ENCODE measurements at places on chromosomes 16 and 17.

DNA sequence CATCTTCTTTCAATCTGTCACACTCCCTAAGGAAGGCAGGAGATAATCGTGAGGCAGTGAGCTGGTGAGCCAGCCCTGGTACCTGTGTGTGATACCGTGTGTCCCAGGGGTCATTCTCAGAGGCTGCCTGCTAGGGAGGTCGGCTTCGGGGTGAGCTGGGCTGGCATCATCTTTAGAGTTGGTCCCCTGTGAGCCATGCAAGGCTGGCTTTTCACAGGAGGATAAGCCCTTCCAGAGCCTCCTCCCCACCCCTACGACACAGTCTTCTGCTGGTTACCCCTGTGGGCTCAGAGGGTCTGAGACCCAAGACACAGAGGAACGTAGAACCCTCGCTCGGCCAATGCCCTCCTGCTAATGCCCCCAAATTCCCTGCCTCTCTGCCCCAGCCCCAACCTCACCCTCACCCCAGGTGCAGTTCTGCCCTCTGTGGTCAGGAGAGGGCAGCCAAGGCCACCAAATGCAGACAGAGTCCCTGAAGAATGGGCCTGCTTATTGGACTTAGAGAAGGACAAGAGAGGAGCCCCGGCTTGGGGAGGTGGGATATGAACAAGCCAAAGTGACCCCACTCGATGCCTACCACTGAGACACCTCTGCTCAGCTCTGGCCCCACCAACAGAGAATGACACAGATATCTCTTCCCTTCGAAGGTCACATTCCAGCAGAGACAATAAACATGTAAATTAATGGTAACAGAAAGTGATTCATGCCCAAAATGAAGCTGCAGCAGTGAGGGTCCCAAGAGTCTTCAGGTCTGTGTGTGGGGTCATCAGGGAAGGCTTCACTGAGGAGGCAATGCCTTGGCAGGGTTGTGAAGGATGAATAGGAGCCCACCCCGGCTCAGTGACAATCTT lies 80.8 kb upstream of the CCL1 start:
- no peak for DNase-seq

GRCh38 chr16:77500286-77500598 lies 65.4 kb upstream of the ADAMTS18 start:
- no peak for DNase-seq

- no peak for DNase-seq
Observed at GRCh38 chr17:17060930-17061329, 18.7 kb downstream of the MPRIP start.

DNA sequence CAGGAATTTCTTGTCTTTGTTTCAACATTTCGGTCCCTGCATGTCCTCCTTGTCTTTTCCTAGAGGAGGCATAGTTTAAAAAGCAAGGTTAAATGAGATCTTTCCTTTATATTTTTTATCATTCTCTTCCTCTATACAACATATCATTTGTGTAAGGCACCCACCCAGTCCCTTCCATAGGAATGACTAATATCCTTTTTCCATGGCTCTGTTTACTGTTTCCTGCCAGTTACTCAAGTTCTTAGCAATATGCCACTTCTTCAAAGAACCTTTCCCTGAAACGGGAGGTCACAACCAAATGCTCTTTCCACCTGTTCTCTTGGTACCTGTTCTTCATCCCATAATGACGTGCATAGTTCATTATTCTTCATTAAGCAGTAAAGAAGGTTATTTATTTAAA lies 1237.1 kb upstream of the GOT2 start:
- DNase-seq = no peak

DNA sequence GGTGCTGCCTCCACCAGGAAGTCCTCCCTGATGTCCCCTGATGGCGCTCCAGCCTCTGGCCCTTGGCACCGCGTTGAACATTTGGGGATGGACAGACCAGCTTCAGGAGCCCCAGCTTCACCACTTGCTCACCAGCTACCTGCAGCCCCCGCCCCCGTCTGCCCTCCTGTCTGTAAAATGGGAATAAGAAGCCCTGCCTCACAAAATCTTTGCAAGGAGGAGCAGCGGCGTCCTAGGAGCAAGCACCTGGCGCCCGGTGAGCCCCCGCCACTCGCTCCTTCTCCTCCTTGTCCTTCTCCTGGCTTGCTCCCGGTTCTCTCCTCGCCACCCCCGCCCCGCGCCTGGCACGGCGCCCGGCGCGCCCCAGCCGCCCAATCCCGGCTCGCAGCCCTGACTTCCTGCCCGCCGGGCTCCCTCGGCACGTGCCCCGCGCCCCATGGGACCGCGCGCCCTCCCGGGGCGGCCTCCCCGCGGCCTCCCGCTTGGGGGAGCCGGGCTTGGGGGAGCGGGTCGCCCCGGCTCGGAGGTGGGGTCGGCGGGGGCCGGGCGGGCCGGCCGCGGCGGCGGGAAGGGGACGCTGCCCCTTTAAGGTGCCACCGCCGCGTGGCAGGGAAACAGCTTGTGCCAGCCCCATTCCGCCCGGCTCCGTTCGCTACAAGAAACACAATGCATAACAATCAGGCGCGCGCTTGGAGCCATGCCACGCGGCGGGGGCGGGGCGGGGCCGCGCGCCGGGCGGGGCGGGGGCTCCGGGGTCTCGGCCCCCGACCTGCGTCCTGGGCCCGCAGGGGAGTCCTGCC lies 9.1 kb upstream of the PPP1R1B start:
- DNase-seq = no peak

DNA sequence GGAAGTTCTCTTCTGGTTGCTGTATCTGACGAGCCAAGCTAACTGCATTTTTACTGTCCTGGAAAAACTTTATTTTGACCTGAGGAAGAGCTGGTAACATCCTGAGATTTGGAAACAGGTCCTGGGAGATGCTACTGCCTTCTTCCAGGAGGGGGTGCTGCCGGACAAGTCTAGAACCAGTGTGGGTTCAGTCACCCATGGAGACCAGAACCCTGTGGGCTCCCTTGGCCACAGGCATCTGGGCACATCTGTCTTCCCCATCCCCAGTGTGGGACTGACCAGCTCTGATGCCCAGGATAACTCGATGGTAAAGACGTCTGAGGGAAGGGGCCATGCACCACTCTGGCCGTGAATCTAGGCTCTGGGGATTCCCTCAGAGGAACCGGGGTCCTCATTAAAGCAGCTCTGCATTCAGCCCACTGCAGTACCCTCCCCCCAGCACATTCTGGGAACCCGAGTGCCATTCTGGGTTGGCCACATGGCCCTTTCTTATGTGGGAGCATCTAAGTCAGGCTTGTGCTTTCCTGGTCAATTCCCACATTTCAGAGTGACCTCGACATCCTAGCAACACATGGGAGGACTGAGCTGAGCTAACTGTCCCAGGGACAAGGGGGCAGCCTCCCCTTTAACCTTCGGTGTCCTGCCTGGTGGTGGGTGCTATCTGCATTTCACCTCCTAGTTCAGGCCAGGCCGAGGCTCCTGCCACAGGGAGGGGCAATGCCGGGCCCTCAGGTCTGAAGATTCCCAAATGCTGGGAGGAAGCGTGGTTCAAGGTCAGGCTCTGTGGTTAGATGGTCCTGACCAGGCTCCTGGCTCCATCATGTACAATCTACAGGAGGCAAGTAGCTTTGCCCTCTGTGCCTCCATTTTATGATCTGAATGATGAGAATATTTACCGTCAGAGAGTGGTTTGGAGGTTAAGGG lies 6.4 kb downstream of the C16orf86 start:
- DNase-seq = peak; percentile 81

DNA sequence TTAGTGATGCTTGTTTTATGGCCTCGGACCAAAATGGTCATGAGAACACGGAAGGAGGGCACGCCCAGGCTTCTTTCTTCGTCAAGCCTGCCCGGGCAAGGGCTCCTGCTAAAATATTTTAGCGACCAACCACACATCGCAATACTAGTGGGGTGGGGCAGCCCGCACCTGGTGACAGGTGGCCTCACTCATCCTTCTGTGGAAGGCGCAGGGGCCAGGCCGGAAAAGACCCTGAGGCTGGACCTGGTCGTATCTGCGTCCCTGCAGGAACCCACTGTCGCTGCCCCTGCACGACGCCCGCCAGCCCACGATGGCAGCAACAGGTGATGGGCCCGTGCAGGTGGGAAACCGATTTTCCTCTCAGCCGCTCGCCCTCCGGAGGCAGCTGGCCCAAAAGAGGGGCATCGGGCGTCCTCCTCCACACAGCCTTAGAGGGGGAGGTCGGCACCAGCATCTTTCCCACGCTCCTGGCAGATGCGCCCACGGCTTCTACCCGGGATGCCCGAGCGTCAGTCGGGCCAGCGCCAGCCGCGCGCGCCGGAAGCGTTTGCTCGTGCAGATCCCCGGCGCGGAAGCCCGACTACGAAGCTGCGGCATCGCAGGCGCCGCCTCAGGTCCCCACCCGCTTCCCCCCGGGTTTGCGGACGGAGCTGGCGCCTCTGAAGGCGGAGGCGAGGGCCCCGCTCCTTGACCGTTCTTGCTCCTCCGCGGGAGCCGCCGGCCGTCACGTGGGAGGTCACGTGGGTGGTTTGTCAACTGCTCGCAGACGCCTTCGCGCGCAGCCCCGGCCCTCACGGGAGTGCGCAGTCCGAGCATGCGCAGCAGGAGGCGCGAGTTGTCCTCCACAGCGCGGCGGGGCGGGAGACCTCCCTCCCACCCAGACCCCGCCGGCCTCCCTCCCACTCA lies 22.8 kb upstream of the FOXK2 start:
- DNase-seq = no peak

DNA sequence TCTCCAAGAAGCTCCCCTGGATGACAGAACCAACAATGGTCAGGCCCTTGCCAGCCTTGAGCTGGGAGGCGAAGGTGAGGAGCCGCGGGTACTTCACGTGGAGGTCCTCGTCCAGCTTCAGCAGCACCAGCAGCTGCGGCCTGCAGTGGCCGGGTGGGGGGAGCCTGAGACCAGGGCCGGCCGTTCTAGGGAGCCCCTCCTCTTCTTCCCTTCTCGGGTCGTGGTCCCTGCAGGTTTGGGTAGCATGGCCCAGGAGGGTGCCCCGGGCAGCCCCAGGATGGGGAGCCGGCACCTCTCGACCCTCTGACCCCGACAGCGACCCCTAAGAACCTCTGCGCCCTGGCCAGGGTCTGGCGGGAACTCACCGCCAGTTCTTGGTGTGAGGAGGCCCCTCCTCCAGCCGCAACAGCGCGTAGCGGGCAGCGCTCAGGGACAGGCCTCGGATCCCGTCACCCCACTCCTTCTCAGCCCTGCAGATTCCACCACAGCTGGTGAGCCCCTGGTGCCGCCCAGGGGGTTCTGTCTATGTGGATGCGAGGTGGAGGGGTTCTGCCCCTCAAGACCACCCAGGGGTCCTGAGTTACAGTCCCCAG lies 3.1 kb upstream of the LCAT start:
- DNase-seq = no peak

DNA sequence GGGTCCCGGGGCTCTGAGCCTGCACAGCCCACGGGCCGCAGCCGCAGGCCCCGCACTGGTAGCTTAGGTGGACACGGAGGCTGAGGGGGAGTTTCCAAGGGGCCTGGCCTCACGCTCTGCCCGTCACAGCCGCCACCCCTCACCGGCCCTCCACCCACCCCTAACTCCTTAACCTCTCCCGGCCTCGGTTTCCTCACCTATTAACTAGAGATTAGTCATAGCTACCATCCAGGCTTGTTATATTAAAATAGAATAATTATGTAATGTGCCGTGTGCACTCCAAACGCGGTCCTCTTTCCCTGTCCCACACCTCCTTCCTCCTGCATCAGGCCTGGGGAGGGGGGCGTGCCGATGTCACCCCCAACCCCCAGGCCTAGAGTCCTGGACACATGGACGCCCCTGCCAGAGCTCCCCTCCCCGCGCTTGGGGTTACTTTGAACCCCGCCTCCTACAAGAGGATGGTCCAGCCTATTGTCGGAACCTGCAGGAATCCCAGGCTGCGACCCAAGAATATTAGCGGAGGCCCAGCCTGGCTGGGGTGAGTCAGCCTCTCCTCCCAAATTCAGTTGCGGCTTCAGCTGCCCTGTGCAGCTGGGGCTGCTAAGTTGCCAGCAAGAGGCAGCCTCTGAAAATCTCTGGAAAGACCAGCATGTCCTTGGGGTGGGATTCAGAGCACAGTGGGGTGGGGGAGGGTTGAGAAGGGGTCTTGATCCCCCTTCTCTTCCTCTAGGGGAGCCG lies 17.3 kb downstream of the SOCS3 start:
- no peak for DNase-seq

GRCh38 chr16:50259334-50260205 lies 6.8 kb upstream of the ADCY7 start:
- no peak for DNase-seq

DNA sequence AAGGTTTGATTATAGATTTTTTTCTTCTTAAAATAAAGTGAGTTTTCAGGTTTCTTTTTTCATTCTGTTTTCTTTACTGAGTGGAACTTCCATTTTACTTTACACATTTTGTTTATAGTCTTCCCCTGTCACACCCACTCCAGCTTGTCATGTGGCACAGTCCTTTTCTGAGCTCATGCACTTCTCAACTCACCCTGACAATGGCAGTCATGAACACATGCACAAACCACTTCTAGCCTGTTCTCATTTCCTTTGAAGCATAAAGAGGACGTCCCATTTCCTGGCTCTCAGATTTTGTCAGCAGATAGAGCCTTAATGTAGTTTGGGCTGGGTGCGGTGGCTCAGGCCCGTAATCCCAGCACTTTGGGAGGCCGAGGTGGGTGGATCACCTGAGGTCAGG lies 168.0 kb downstream of the AHSP start:
- DNase-seq = no peak

DNA sequence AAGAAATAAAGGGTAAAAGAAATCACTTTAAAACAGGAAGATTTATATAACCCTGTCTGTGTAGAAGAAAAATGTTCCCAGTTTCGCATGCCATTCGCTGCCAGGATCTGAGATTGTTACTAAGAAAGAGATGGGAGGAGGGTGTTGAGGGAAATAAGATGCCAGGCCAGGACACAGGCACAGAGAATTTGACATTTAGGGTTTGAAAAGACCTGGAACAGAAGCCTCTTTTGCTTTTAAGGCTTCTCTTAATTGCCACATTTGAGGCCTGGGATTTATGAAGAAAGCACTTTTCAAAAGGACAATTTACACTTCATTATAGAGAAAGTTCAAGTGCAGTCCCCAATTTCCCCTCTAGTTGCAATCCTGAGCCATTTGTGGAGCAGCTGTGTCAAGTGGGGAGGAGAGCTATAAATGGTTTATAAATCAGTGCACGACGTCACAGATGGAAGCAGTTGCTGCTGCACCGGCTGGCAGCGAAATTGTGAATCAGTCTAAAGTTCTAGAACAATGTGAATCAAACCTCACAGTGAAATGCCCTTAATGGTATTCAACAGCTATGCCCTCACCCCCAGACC lies 26.5 kb upstream of the C16orf87 start:
- DNase-seq = no peak

DNA sequence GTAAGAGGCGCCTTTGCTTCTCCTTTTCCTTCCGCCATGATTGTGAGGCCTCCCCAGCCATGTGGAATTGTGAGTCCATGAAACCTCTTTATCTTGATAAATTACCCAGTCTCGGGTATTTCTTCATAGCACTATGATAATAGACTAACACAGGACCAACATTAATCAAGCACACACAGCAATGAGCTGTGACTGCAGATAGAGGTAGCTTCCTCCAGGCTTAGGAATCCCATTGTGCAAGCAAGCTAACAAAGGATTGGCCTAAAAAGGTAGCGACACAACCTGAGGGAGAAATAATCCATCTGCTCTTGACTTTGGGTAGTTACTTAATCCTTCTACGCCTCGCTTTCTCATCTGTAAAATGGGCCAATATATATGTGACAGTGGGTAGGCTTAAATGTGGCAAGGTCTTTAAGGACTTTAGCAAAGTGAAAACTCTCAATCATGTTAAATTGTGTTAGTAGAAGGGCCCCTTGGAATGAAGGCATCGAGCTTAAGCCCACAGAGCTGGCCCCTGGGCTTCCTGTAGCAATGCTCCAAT lies 393.6 kb downstream of the SOX9 start:
- DNase-seq = no peak
